Right cardiac atrium (tissue), 5 donors: ENCODE measurements at places on chromosomes 3 and 15.

DNA sequence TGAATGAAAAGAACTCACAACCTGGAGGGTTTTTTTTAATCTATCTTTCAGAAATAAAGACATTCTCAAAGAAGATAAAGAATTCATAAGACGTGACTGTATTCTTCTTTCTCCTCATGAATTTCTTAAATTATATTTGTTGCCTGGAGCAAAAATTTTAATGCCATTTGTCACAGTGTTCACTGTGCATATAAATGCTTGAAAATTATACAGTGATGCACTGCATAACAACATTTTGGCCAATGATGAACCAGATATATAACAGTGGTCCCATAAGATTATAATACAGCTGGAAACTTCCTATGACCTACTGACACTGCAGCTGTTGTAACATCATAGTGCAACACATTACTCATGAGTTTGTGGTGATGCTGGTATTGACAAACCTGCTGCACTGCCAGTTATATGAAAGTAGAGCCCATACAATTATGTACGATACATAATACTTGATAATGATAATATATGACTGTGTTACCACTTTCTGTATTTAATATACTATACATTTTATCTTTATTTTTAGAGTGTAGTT, 67.3 kb downstream of the P2RY1 start:
- no peak for DNase-seq

GRCh38 chr3:61058836-61059235, 192.4 kb downstream of the FHIT start:
- DNase-seq = no peak

- no peak for DNase-seq
Observed at GRCh38 chr3:165210132-165210531, 13.9 kb upstream of the SLITRK3 start.

DNA sequence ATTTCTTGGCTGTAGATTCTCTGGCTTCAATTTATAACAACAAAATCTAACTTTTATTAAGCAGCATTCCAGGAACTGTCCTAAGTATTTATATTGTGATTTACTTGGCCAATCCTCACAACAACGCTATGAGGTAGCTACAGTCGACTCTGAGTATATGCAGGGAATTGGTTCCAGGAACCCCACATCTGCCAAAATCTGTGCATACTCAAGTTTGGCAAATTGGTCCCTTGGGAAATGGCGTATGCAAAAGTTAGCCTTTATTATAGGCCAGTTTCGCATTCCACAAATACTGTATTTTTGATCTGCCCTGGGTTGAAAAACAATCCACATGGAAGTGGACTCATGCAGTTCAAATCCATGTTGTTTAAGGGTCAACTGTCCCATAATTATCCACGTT, 53.9 kb downstream of the RAP2B start:
- DNase-seq = no peak

DNA sequence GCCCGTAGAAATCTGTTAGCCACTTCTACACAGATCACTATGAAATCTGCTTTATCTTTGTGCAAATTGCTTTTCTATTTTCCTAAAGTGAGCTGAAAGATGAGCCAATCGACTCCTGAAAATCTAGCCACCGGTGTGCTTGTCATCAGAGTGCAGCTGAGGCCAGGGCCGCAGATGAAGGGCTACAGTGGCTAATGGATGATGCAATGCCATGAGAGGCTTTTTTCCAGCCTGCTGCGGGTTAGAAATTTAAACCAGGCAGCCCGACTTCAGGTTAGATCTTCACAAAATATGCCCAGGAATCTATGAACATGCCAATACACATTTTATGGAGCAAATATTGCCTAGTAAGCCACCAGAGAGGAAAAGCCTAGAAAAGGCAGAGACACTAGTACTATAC, 948.2 kb upstream of the CFAP20DC start:
- DNase-seq = no peak

GRCh38 chr3:87069971-87070370, 79.0 kb upstream of the VGLL3 start:
- no peak for DNase-seq

DNA sequence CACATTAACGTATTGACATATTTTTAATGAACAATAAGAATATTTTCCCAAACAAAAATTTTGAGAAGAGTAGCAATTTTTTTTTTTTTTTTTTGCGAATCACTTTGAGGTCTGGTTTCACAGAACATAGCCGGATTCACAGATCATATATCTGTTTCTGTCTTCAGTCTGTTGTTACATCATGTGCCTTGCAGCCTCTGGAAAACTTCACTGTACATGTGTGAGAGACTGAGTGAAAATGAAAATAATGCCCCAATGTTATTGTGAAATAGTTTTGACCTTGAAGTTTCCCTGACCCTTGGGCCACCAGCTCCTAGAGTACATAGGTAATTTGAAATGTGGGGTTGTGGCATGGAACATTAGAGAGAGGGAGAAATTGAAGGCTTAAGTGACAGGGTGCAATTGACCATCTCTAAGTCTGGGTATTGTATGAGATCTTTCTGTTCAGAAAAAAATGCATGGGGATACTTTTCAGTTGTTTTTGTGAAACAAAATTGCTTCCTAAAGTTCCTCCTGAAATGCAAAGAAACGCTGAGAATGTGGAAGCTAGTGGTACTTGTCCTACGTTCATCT, 14.0 kb downstream of the ITPR1 start:
- DNase-seq = no peak

- DNase-seq = no peak
Observed at GRCh38 chr15:73600413-73601335, 32.5 kb downstream of the NPTN start.

GRCh38 chr15:25181293-25182097, 226.7 kb downstream of the SNRPN start:
- peak; percentile 4 for DNase-seq

DNA sequence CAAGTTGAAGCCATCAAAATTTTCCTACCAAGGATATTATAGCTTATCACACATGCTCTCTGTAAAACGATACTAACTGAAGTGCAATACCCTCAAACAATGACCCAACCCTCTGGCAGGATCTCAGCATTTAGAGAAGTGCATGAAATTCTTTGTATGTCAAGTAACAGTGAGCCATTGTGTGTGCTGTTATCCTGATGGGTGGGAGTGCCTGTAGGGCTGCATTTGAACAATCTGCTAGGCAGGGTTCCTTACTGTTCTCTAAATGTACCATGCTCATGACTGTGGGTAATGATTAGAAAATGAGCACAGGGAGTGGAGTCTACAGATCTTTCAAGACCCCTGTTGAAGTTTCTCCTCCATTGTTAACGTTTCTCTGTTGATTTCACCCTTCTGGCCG, 398.1 kb downstream of the NSUN3 start:
- no peak for DNase-seq

- DNase-seq = no peak
Observed at GRCh38 chr3:168598250-168598649, 502.5 kb upstream of the GOLIM4 start.

DNA sequence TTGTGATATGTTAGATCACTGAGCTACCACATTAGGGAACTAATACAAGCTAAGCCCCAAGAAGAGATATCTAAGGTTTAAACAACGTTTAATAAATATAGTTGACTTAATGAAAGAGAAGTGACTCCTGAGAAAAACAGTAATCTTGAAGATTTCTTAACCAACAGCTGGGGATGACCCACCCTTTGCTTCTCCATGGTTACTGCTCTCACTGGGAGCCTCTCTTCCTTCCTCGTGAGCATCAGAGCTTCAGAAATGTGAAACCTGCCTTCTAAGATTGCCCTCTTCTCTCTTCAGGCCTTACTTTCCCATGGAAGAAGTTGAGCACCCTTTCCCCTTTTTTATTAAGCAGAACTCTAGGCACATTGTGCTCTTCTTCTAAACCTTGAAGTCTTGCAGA, 132.2 kb upstream of the NR2E3 start:
- no peak for DNase-seq

DNA sequence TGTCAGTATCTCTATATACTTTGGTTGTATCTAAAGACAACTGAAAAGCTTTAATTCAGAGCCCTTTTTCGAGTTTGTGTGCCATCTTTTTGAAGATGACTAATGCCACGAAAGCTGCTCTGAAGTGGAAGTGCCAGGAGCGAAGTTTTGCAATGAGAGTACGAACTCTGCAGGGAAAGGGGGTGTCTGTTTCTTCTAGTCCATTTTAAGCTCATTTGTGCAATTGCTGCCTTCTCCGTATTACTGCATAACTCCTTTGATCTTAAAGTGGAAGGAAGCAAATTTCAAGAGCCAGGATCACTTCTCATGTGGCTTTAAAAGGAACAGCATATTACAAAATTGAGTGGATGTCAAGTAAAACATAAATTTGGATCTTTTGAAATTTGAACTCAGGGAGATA, 245.3 kb downstream of the FEZF2 start:
- peak; percentile 28 for DNase-seq

GRCh38 chr3:40387001-40387894, at the start of gene ENTPD3:
Gene ENTPD3 (plus strand): TSS chr3:40387184. CDS start chr3:40388058, 874 bp downstream.
- peak; percentile 30 for DNase-seq

- DNase-seq = no peak
Observed at GRCh38 chr3:195873971-195874370, 34.4 kb downstream of the TNK2 start.

GRCh38 chr3:122271246-122271898, 53.7 kb upstream of the CSTA start:
- no peak for DNase-seq

DNA sequence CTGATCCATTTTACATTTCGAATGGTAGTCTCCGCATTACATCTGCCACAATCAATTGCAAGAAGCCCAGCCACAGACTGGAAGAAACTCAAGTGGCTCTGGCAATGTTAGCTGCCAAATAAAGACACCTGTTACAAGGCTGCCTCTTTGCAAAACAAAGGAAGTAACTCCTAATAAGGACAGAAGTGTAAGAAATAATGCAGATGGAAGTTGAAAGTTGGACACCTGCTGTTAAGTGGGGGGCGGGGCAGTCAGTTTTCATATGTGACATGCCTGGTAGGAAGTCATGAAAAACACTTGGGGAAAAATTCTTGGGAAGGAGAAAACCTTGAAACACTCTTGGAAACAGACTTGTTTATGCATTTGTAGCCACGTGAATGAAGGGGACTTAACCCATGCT, 54.1 kb upstream of the ATP2C1 start:
- DNase-seq = peak; percentile 35

GRCh38 chr3:153599685-153600084, 437.7 kb downstream of the RAP2B start:
- peak; percentile 45 for DNase-seq

GRCh38 chr15:57685306-57686095, 21.0 kb upstream of the POLR2M start:
- no peak for DNase-seq

- DNase-seq = no peak
Observed at GRCh38 chr3:36918050-36918449, 26.8 kb downstream of the TRANK1 start.

DNA sequence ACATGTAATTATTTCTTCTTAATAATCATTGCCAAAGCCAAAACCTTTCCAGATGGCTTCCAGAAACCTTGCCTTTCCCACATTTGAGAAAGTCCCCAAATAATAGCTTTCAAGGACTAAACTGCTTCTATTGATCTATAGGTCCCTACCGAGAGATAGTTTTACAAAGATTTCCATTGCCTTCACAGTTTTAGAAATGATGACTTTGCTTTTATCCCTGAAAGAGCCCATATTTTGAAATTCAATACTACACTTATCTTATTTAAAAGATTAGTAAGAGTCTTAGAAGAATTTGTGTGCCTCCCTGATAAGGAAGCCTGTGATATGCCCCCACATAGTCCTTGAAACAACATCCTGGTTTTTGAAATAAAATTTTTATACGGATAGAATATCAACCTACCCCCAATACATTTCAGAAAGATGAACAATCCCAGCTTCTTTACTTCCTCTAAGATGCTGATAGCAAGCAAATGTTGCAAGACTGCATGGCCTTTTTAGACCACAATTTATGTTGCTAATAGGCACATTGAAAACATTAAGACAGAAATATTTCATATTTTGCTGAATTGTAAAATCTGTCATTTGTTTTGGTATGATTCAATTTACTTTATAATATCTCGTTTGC, 146.3 kb downstream of the TMCO5A start:
- no peak for DNase-seq

DNA sequence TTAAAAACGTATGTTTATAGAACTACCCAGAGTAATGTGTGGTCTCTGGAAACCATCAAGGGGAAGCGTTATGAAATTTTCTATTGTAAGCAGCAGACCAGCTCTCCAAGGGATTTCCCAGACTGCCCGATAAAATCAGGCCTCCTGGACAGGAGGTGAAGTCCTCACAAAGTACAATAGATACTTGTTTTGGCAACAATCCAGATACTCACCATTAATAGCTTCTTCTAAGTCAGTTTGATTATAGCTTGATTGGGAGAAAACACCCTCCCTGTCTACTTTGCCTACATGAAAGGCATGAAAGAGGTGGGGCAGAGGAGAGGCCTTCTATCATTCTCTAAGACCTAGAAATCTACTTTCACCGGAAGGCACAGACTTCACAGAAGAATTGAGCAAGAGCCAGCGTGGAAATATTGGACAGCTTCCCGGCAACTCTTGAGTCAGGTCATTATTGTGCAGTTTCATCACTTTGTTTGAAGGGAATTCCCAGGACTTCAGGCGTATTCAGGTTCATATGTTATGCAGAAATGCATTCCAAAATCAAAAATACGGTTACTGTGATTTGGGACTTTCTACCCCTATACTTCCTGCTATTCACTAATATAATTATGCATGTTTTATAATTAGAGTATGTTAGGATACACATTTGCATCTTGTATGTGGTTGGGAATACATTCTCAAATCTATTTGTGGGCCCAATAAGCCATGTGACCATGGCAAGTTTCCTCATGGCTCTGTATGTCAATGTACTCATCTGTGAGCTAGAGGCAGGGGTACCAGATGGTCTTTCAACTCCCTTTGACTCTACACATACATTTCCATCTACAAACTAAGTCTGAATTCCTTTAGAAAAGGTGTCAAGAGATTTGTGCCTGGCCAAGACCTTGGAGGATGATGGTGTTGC, 103.5 kb downstream of the CD47 start:
- peak; percentile 80 for DNase-seq

DNA sequence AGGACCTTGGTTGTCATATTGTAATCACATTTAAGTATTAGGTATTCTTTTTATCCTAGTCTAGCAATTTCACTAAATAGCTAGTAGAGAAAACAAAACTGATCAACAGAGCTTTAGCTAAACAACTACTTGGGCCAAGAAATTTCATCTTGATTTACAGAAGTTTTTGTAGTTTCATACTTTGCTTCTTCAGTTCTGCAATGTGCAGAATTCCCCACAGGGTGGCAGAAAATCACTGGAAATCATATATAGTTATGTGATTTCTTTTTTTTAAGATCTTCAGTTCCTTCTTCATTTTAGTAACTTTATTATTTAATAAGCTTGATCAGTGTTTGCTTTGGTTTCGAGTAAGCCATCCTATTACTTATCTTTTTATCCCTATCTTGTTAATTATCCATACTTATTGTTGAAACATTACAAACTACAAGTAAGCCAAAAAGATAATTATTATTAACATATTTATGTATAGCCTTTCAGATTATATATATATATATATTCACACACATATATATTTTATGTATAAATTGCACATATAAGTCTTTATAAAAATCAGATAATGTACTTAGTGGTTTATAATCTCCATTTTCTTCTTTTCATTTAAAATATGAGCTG, 2.2 kb upstream of the BNIP2 start:
- no peak for DNase-seq
